Activated CD4-positive, alpha-beta T cell treated with anti-CD3 and anti-CD28 coated beads, Interleukin-2, Interleukin-6, amounts not matched to agents 100 ng/mL and 50 ng/mL, durations not matched to agents 16 hours and 8 hours (primary cell): ENCODE measurements at places on chromosomes 16 and 17.

DNA sequence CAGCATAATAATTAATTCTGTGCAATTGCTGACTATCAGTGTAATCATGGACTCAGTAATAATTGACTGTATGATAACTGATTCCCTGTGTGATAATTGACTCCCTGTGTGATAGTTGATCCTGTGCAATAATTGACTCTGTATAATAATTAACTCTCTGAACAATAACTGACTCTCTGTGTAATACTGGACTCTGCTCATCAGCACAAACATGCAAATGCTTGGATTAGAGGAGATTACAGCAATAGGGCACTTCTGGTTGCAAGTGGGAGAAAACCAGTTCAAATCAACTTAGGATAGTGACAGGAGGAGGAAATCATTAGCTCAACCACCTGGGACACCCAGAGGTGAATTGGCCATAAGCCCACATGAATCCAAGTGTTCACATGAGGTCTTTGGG is 582.1 kb downstream of the RBFOX1 start:
- no peak for DNase-seq

DNA sequence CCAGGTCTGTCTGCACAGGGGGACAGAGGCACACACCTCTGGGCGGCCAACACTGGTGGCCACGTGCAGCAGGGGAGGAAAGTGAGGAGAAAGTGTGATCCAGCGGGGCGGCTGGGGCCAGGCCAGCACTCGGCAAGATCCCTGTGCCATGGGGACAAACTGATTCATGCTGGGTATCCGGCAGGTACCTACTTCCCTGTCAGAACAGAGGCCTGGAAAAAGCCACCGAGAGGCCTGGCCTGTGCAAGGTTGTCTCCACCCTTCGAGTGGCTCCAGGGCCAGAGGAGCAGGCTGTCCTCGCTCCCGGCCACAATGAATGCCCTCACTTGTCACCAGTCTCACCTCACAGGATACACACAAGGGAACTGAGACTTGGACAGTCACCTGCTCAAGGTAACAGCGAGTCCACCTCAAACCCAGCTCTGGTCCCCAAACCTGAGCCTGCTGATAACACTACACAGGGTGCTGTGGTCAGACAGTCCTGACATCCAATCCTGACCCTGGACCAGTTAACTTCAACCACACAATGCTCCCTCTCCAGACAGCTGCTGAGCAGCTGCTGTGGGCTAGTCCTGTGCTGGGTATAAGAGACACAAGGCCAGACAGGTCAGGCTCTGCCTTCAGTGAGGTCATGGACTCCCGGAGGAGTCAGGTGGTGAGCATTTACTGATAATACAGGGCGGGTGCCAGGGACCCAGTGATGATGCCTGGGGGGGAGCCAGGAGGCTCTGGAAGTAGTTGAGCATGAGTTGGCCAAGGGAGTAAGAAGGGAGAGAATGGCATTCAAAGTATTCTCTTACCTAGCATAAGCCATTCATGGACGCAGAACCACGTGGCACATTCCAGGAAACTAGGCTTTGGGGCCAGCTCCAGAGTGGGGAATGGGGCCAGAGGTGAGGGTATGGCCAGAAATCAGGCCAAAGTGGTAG is 53.0 kb downstream of the VAC14 start:
- no peak for DNase-seq

DNA sequence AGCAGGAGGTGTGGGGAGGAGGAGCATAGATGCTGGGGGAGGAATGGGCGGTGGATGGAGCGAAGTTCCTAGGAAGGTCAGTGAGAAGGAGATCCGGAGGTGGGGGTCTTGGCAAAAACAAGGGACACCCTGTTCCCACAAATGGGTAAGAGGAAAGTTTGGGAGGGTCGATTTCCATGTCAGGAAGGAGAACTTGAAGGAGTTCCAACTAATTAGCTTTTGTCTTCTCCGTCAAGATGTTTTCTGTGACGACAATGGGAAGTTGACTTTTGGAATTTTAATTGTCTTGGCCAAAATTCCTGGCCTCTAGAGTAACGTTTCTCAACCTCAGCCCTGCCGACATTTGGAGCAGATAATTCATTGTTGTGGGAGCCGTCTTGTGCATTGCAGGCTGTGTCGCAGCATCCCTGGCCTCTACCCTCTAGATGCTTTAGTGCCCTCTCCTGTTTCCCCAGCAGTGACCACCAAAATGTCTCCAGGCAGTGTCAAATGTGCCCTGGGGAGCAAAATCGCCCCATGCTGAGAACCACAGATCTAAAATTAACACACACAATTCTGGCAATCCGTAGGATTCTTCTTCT is 97.1 kb downstream of the PITPNC1 start:
- no peak for DNase-seq

DNA sequence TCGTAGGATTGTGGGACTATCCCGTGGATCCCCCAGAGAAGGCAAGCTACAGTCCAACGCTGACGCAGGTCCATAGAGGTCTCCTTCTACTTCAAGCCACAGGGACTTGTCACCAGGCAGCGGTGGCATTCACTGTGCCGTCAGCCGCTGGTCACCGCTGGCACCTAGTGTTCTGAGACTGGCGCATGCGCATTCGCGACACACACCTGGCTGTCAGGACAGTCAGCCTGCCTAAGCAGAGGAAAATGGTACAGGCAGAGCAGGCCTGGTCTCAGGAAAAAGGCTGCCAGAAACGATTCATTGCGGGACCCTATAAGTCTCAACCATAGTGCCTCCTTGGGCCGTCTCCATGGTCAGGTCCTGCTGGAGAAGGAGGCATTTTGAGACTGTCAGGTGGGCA is 138.0 kb upstream of the WSB1 start:
- DNase-seq = no peak

DNA sequence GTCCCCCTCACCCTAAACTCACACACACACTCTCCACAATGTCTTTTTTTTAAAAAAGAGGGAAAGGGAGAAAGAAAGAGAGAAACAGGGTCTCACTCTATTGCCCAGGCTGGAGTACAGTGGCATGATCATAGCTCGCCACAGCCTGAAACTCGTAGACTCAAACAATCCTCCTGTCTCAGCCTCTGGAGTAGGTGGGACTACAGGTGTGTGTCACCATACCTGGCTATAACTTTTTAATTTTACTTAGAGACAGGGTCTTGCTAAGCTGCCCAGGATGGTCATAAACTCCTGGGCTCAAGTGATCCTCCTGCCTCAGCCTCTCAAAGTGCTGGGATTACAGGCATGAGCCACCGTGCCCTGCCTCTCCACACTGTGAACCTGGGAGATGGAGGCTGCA is 24.9 kb downstream of the LITAF start:
- DNase-seq = no peak

DNA sequence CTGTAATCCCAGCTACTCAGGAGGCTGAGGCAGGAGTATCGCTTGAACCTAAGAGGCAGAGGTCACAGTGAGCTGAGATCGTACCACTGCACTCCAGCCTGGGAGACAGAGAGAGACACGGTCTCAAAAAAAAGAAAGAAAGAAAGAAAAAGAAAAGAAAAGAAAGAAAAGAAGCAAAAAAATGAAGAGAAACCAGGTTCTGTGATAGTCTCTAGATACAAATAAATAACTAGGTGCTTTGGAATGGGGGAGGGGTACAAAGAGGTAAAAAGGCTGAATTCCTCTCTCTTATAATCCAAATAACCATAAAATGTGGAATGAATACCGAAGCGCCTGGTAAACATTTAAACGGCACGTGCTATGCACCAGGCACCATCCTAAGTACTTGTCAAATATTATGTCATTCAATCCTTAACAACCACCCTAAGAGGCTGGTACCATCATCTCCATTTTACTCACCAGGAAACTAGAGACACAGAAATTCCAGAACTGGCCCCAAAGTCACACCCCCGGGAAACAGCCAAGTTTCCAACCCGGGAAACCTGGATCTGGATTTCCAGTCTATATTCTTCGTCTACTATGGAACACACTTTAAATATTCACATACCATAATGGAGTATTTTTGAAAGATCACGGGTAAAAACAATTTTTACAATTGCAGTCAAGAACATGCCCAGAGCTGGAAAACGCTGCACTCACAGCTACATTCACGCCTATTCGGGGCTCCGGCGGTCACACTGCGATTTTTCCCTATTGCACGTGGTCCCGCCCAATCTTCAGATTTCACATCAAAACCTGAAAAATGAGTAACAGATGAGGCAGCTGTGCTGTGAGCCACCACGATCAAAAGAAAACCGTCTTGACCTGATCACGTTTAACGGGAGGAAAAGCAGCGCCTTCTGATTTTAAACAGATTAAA is 10.5 kb downstream of the NXN start:
- no peak for DNase-seq
